ENCODE measurements at places on chromosomes 6 and 20.

DNA sequence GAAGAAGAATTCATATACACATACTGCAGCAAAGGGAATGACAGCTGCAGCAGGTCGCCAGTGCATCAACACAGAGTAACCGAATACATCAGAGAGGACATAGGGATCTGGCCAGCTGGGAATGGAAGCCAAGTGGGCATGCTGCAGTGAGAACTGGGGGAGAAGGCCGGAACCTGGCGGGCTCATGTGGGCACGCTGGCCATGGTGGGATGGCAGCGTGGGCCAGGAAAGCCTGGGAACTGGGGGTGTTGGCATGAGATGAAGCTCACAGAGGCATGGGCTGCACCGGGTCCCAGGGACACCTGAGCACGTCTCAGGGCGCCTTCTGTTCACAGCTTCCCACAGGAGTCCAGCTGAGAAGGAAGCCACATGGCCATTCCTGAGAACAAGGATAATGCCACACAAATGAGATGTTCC is 139.5 kb upstream of the AGPAT4 start:
- no peak for DNase-seq

- no peak for DNase-seq
Measured at GRCh38 chr6:22570185-22570551, 802 bp downstream of the HDGFL1 start.

GRCh38 chr6:41901882-41902519 is 6.8 kb upstream of the USP49 start:
- no peak for DNase-seq

GRCh38 chr20:34604980-34605788 is 46.7 kb downstream of the MAP1LC3A start:
- DNase-seq, result no peak

- no peak for DNase-seq
Measured at GRCh38 chr6:38797391-38797790, 82.3 kb downstream of the DNAH8 start.

DNA sequence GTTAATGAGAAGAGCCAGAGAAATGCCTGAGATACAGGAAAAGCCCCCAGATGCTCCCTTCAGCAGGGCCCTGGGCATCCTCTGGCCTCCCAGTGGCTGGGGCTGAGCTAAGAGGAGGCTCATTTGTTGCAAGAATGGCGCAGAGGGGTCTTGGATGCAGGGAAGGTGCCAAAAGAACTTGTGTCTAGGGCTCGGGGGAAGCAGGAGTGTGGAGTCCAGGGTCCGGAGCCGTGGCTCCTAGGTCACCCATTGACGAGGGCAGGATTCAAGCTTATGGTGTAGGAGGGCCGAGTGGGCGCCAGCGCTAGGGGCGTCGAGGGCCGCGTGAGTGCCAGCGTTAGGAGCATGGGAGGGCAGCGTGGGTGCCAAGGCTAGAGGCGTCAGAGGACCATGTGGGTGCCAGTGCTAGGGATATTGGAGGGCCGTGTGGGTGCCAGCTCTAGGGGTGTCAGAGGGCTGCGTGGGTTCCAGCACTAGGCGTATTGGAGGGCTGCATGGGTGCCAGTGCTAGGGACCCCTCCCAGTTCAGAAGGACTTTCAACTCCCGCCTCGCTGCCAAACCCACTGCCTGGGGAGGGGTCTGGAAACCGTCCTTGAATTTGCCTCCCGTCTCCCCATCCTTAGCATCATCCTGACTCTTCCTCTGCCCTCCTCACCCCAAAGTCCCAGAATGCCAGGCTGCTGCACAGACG is 250.5 kb upstream of the AFDN start:
- no peak for DNase-seq

DNA sequence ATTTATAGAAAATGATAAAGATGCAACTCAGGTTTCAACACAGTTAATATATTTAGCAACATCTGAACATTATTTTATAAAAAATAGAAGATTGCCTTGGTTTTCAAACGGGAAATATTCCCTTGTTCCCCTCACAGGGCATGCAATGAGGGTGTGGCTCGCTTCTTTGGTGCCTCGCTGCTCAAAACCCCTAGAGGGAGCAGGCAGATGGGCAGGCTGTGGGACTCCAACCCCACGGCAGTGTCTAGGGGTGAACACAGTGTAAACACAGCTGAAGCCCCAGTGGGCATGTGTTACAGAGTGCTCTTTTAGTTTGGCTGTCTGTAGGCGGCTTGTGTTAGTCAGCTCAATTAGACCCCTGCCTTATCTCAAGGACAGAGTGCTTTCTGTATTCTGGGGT is 560.8 kb upstream of the IMPG1 start:
- DNase-seq, result no peak

DNA sequence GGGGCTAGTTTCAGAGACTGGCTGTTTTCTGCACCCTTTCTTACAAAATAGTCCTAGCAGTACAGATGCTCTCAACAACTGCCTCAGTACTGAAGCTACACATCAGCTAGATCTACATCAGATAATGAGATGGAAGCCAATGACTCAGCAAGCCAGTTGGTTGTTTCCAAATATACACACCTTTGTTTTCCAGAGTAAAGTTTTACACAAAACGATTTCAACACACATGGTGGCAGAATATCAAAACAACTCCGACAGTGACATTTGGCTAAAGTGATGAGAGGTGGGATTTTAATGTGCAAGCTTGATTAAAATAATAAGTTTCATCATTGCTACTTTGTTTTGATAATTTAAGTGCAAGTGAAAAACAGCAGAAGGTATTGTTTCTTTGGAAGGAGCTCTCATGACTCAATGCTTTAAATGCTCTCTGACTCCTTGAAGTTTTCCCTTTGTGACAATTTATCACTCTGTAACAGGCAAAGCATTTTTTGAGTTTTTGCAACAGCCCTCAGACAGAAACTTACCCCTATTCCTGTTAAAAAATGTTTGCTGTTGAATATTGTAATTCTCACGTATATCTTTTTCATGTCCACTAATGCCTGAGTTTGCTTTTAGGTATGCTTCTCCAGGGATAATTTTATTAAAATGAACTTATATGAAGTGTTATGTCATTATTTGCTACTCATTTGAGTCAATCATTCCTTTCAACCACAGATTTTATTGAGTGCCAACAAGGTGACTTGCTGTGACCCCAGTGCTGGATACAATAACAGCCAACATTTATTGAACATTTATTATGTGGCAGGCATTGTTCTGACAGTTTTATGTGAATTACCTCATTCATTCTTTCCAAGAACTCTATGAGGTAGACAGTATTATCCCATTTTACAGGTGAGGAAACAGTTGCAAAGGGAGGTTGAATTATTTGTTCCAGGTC is 882.0 kb downstream of the TFAP2A start:
- DNase-seq, result no peak

GRCh38 chr20:36849333-36850065 is 26.4 kb upstream of the TLDC2 start:
- DNase-seq, result no peak

DNA sequence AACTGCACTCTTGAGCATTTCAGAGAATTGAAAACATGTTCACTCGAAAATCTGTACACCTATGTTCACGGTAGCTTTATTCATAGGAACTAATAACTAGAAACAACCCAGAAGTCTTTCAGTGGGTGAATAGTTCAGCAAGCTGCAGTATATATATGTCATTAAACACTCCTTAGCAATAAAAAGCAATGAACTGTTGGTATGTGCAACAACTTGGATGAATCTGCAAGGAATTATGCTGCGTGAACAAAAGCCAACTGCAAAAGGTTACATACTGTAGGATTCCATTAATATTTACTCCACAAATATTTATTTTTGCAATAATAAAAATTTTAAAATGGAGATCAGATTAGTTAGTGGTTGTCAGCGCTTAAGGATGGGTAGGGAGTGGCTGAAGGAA is 22.1 kb upstream of the FKBP1A start:
- DNase-seq, result no peak

GRCh38 chr6:140462453-140463311 is 1088.2 kb upstream of the CITED2 start:
- no peak for DNase-seq

GRCh38 chr6:170174771-170175643 is 115.9 kb downstream of the DLL1 start:
- no peak for DNase-seq

DNA sequence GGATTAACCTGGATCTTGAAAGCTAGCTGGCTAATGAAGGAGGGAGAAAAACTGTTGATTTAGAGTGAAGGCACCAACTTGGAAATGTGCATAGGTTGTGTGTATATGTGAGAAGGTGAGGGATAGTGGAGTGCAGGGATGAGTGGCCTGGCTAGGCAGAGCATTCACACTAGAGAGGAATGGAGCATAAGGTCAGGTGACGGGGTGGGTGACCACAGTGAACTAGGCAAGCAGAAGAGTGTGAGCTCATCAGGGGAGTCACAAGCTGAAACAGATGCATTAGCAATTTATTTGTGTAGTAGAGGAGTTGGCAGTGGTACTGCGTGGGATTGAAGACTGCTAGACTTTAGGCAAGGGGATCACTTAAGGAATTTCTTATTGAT is 10.5 kb downstream of the ANKRD66 start:
- DNase-seq, result no peak

DNA sequence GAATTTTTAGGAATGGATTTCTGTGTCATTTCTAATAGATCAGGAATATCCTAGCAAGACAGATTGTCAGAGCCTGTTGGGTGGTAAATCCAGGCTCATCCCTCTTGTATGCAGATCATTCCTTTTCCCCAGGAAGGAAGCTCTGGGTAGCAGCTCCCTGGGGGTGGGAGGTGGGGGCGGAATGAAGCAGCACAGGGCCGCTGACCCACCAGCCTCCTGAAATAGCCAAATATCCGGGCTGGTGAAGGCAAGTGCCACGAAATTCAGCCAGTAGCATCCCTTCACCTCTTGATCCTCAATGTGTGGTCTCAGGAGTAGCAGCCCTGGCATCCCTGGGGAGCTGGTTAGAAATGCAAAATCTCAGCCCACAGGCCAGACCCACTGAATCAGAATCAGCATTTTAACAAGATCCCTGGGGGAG is 256.9 kb downstream of the LRFN2 start:
- no peak for DNase-seq

DNA sequence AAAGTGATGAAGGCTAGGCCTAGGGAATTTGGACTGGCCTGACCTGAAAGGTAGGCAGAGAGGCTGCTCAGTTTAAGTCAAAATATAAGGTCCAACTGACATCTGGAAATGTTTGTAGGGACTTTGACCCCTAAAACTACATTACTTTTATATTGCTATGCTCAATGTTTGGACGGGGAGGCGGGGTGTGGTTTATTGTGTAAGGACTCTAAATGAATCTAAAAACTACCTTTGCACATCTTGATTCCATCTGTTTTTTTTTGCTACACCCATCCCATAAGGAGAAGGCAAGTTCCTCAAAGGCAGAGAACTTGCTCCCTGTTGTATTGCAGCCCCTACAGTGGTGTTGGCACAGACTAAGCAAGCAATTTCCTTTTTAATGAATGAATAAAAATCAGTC is 227.1 kb downstream of the HACE1 start:
- no peak for DNase-seq

- no peak for DNase-seq
Measured at GRCh38 chr6:1597924-1598323, 11.8 kb upstream of the FOXC1 start.

DNA sequence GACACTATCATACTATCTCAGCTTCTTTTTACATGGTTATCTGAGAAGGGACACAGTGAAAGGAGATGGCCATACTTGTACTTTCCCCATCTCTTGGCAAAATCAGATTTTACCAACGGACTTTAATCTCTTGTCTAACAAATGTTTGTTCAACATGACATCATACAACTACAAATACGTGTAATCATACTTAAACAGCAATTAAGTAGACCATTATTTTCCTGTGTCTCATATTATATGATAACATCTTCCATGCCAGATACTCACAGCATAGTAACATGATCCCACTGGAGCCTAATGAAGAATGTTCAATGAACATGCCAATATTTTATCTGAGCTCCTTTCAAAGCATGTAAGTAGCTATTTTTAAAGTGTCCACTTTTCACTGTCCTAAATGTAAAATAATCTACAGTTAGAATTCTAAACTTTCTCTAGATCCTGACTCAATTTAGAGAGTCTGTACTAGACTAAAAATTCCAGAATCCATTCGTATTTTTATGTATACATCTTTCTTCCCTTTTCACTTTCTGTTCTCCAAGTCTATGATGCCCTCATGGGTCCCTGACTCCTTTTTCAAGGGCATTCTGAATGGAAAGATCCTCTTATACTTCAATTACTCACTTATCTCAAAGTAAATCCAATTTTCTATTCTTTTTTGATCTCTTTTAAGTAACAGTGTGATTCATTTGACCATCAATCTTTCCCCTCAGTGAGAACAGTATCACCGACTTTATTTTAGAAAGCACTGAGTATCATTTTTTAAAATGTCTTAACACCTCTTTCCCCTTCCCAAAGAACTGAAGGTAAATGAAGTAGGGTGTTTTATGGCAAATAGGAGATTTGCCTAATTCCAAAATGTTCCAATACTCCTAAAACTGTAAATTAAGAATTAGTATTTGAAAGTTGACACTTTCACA is 133.5 kb downstream of the CDK19 start:
- DNase-seq, result no peak

DNA sequence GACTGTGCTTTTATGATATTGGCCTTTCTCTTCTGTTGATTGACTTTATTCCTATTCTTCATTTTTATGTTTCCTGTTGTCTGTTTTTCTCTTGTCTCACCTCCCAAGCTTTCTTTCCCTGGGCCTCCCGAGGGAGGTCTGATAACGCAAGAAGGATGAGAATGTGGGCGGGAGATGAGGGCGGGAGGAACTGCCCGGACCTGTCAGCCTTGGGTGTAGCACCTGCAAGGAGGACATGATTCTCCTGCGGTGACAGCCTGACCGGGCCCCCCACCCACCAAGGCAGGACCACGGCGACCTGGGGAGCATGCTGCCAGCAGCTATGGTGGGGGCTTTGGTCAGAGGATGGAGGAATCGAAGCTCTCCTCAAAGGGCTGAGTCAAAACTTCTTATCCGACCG is 86.9 kb downstream of the PLEKHG1 start:
- DNase-seq, result no peak

DNA sequence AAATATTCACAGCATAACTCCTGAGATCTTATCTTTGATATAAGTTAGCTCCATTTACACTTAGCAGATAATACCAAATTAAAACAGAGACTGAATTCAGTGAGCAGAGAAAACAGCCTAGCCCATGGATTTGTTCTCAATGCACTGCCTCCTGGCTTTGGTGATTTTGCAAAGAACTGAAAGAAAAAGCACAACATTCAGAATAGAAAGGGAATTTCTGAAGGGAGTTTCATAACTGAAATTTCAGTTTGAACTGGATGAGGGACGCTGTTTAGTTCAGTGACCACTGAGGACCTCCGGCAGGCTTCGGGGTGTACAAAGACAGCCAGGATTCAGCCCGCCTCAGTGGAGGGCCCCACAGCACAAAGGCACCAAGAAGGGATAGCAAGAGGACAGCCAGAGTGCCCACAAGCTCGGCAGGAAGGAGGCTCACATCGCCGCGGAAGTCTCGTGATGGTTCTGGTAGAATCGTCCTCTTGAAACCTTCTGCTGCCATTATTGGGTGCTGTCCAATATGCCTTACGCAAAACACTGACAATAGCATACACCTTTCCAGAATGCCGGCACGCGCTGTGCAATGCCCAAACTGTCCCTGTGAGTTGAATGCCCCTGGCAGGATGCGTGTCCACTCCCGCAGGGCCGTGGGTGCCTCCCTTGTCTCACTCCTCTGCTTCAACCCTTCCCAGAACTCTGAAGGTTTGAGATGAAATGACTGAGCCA is 9.7 kb upstream of the IRF4 start:
- no peak for DNase-seq

All from HuH-7.5 (cell line).